Femur (tissue), 1 donor: ENCODE measurements at places on chromosomes 7 and 10.

GRCh38 chr10:29345144-29345909 lies 56.5 kb downstream of the LYZL1 start:
- no peak for DNase-seq

GRCh38 chr7:25005658-25006057 lies 25.7 kb upstream of the OSBPL3 start:
- DNase-seq: no peak

DNA sequence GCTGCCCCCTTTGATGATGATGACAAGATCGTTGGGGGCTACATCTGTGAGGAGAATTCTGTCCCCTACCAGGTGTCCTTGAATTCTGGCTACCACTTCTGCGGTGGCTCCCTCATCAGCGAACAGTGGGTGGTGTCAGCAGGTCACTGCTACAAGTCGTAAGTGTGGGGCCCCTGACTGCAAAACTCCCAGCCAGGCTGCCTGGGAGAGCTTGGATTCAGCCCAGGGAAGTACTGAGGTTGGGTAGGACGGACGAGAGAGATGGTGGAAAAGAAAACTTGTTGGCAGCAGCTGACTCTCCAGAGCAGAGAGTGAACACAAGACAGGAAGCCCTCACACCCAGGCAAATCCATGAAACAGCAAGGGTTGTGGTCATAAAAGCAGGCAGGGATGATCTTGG lies 1.3 kb downstream of the PRSS2 start:
- no peak for DNase-seq

- DNase-seq: no peak
Measured at GRCh38 chr7:135269921-135270320, 36.3 kb downstream of the STRA8 start.

GRCh38 chr7:151377406-151377805 lies 32.4 kb downstream of the WDR86 start:
- DNase-seq: no peak

GRCh38 chr10:113309791-113310190 lies 243.1 kb upstream of the HABP2 start:
- no peak for DNase-seq
